LHCN-M2 (cell line): ENCODE measurements at places on chromosomes 13 and 19. TPM values are rescaled to one million over a fixed set of nuclear protein-coding genes. Genes with fewer than 3 reads are reported as not detected.

DNA sequence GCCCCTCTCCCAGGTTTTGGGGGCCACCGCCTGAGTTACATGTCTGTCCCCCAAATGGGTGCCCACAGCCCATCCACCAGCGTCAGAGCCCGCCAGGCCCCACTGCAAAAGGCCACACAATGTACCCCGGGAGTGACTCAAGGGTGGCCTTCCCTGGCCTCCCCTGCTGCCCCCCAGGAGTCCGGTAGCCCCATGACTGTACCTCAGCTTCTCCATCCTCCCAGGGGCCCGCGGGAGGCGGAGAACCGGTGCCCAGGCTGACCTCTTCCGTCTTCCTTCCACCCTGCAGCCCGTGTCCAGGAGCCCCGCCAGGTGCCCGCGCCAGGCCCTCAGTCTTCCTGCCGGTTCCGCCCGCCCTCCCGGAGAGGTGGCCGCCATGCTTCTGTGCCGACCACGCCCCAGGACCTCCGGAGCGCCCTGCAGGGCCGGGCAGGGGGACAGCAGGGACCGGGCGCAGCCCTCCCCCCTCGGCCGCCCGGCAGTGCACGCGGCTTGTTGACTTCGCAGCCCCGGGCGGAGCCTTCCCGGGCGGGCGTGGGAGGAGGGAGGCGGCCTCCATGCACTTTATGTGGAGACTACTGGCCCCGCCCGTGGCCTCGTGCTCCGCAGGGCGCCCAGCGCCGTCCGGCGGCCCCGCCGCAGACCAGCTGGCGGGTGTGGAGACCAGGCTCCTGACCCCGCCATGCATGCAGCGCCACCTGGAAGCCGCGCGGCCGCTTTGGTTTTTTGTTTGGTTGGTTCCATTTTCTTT lies 10.3 kb downstream of the CBARP start:
- DNase-seq: no peak

- no peak for DNase-seq
These were observed 38.6 kb downstream of the GATAD2A start for GRCh38 chr19:19443902-19444680.

The TMEM86B gene
- total RNA-seq: 0.98 and 1.5 TPM in 2 replicates

GRCh38 chr19:55076321-55076720 lies 652 bp downstream of the EPS8L1 start:
- no peak for DNase-seq

DNA sequence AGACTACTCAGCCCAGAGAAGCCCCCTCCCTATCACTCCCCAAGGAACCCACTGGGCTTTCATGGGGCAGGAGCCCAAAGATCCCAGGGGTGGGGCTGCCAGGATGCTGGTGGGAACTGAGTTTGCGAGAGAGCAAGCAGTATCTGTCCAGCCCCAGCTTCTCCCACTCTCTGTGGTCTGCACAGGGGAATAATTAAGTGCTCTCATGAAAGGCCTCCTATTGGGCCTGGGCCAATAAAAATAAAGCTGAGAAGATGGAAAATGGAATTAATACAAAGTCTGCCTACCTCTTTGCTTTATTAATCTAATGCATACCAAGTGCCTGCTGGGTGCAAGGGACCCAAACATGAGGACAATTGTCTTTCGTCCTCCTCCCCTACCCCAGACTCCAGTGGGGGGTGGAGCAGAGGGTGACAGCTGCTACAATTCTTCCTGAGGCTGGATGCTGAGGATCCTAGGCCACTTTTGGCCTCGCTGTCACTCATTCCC lies 5.4 kb downstream of the DDX39A start:
- peak; percentile 65 for DNase-seq

The USHBP1 gene
- total RNA-seq: not detected in 2 replicates

GRCh38 chr19:49637821-49638738 lies 1.9 kb downstream of the RRAS start:
- peak; percentile 79 for DNase-seq

The KCNRG gene
- total RNA-seq: 1.2 and 2.6 TPM in 2 replicates

The SIGLEC14 gene
- total RNA-seq: not detected in 2 replicates

DNA sequence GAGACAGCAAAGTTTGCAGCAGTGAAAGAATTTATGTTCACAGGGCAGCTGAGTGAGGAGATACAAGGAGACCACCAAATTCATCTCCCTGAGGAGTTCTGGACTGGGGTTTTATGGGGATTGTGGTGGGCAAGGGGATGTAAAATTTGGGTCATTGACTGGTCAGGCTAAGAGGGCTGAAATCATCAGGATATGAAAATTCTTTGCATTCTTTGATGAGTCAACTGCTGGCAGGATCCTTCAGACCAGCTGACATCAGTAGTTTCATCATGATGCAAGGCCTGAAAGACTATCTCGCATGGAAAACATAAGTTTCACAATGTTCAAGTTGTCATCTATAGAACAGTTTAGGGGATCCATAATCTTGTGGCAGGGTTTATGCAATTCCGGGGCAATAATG lies 869.5 kb upstream of the PCDH9 start:
- DNase-seq: peak; percentile 71

DNA sequence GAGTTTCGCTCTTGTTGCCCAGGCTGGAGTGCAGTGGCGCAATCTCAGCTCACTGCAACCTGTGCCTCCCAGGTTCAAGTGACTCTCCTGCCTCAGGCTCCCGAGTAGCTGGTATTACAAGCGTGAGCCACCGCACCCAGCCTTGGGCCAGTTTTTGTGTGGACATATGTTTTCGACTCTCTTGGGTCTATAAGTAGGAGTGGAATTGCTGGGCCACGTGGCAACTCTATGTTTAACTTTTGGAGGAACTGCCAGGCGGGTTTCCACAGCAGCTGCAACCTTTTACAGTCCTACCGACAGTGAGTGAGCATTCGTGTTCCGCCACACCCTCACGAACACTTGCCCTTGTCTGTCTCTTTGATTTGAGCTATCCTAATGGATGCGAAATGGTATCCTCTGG lies 44.9 kb downstream of the BICRA start:
- peak; percentile 30 for DNase-seq

DNA sequence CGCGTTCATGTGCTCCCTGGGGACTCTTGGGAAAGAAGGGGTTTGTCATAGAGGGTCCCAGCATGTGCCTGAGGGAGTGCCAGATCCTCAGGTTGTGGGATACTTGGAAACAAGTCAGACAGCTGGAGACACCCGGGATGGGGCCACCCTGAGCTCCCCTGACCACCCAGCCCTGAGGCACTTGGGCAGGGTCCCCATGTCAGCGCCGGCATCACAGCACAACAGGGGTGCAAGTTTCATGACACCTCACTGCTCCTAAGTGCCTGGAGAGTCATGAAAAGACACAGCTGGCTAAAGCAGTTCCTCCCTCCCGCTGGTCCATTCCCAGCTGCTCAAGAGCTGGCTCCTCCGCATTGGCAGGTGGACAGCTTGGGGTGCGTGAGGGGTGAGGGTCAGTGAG lies 102.7 kb downstream of the KDM4B start:
- no peak for DNase-seq

The PAK4 gene
- 10.8 and 15.5 TPM in 2 replicates for total RNA-seq

DNA sequence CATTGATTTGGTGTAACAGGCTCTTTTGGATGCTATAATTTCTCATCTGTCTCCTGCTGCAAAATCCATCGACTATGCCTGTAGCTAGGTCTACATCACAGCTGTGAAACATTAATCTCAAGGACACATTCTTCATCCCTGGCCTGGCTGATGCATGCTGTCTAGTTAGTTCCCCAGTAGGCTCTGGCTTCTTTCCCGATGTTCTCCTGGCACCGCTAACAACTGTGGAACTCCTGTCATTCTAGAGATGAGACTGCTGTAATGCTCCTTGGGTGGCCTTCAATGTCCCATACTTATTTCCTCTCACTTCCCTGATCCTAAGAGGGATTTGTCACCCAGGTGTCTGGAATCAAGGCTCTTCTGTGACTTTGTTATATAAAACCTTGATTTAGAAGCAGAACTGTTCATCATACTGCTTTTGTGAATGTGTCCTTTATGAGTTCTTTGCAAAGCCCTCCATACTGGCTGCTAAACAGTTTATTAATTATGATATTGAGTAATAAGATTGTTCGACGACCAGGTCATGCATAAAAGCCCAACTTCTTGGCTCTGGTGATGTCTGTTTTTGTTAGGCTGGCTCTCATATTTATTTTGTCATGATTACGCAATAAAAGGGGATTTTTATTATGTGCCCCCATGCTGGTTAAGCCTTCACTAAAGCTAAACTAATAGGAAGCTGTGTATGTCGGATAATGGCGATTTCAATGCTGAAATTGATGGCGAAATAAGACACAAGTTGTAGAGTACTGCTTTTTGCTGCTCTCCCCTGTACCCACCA lies 227.5 kb downstream of the DCT start:
- DNase-seq: peak; percentile 88

- DNase-seq: no peak
These were observed 475 bp downstream of the MRPL57 start for GRCh38 chr13:21176982-21177284.

The NOTCH3 gene
- 10.3 and 13.8 TPM in 2 replicates for total RNA-seq
